ENCODE measurements at places on chromosomes 4 and X. TPM values are rescaled to one million over a fixed set of nuclear protein-coding genes. Genes with fewer than 3 reads are reported as not detected.

Gene COL4A5
- 14.0 TPM for total RNA-seq

GRCh38 chr4:88697141-88697540, 488 bp downstream of the NAP1L5 start:
- DNase-seq = no peak

DNA sequence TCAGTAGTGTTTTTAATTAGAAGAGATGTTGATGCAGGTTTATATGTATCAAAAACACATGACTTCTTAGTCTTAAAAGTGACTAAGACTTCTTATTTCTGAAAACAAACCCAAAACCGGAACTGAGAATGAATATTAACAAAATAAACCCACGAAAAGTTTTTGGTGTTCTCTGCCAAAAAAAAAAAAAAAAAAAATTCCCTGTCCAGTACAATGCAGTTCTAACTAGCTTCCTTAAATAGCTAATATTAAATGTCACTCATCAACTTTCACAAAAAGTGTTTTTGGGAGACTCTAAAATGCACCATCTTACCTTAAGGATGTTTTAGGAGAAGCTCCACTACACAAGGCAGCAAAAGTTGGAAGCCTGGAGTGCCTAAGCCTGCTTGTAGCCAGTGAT, 2.0 kb downstream of the ANKRD37 start:
- DNase-seq = no peak

Gene CENPVL2
- not detected for total RNA-seq

Gene PHKA1
- total RNA-seq = 5.8 TPM

Gene TIMP1
- total RNA-seq = 255 TPM

GRCh38 chr4:104015680-104016079, 295.9 kb upstream of the TACR3 start:
- no peak for DNase-seq

GRCh38 chr4:157076578-157076947, 613 bp downstream of the GLRB start:
- DNase-seq = no peak

Gene PRDM5
- 24.3 TPM for total RNA-seq

Data from cardiac septum (tissue), 1 donor.